ENCODE measurements at places on chromosomes 2 and 18.

GRCh38 chr2:219722276-219722879 lies 94.9 kb downstream of the SLC4A3 start:
- DNase-seq, result no peak

- no peak for DNase-seq
Measured at GRCh38 chr2:144323946-144324345, 196.0 kb downstream of the ZEB2 start.

GRCh38 chr18:70044632-70045031 lies 97.0 kb upstream of the CD226 start:
- DNase-seq, result no peak

DNA sequence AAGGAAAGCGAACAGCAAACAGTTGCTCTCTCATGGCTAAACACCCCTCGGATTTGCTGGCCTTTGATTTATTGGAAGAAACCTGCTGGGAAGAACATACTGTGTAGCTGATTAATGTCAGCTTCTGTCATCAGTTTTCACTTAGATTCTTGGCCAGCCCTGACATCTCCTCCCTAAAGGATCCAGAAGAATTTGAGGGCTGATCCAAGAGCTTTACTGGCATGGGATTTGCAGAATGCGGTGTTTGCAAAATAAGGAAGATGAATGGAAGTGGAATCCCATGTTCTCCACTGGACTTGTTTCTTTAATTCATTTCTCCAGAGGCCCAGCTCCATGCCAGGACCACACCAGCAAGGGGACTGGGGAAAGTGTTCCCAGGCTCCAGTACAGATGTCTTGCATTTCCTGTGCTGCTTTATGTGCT lies 80.5 kb downstream of the RDH14 start:
- DNase-seq, result peak; percentile 64

- no peak for DNase-seq
Measured at GRCh38 chr2:240730501-240731177, 39.0 kb downstream of the AQP12A start.

DNA sequence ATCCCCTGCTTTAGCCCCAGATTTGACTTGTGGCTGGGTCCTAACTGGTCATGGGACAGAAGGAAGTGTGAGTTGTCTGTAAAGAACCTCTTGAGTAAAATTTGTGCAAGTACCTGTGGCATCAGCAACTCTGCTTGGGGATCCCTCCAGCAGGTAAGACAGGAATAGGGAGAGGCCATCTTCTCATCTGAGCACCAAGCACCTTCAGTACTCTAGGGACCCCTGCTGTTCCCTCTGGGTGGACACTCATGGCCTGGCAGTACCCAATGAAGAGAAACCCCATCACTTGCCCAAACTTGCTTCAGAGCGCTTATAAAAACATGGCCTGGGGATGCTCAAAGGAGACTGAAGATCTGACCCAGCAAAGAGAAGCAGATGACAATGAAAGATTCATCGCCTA lies 297.8 kb downstream of the SP3 start:
- DNase-seq, result no peak

GRCh38 chr2:62944362-62944761 lies 106.3 kb upstream of the OTX1 start:
- DNase-seq, result no peak

GRCh38 chr18:36769172-36769571 lies 59.6 kb downstream of the TPGS2 start:
- no peak for DNase-seq

GRCh38 chr2:309954-310510 lies 22.1 kb upstream of the ALKAL2 start:
- DNase-seq, result no peak

All from femur (tissue), 1 donor.